ENCODE measurements at places on chromosomes 6 and 20.
A peak's percentile ranks its signal among the peaks of the same experiment; 100 is the strongest.

- peak; percentile 83 for DNase-seq
Measured at GRCh38 chr6:116217069-116217468, 36.8 kb downstream of the TSPYL4 start.

DNA sequence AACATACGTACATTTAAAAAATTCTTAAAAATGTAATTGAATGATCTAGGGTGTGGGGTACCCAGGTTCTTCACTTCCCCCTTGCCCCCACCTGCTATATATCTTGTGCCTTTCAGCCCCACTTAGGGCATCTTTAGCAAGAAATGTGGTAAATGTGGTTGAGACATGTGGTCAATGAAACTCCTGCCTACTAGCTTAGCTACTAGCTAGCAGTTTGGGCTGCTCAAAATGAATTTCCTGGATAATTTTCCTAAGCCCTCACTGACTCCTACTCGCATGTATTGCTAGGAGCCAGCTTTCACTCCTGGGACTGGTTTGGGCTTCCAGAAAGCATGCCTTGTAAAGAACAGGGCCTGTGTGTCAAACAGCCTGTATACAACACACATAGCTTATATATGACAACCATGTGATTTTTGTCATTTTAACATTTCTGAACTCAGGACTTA is 257.3 kb downstream of the ATXN1 start:
- DNase-seq, result no peak

GRCh38 chr20:30922129-30922528 is 335.3 kb upstream of the DEFB115 start:
- no peak for DNase-seq

DNA sequence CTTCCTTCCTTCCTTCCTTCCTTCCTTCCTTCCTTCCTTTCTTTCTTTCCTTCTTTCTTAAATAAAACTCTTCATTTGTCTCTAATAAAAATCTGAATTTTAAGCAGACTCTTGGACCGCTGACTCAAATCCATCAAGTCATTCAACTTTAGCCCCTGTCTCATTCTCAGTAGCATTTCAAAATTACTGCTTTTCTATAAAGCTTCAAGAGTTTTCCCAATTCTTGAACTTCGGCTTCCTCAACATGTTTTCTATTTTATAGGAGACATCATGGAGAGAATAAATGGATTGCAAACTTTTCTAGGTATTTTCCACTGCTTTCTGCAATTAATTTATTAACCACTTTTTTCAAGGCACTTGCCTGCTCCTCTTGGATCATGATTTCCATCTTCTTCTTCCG is 497.1 kb upstream of the GJE1 start:
- DNase-seq, result no peak

All from eye (tissue), 1 donor.